ENCODE measurements at places on chromosomes 5 and 9.

DNA sequence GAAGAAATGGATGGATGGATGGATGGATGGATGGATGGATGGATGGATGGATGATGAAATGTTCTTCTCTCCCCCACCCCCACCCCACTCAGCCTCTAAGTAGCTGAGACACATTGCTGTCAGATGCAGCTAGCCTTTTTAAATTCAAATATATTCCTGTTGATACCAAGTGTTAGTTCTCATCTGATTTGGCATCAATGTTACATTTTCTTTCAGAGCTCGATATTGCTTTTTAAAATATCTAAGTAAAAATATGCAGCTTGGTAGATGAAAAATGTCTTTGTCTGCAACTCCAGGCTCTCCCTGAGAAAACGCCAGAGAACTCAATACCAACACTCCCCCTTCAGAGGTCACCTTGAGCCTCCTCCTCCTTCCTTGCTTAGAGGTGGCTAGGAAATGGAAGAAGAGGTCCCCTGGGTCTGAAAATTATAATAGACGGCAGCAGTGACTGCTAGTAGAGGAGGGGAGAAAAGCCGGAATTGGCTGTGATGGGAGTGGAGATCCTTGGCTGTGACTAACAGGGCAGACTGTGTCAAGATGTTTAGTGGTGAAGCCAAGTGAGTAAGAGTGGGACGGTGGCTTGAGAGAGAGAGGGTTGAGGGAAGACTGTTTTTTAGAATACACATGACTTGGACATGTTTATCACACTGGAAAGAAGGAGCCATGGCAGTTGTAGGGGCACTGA, 156.0 kb downstream of the ZNF462 start:
- H3K27me3 ChIP-seq: peaks cover under 1% of the 10 kb centered on the region
- no peak overlapping the region for H3K4me3 ChIP-seq
- DNase-seq: no peak
- peaks cover 10% of the 10 kb centered on the region for H3K4me1 ChIP-seq
- H3K27ac ChIP-seq: no peak overlapping the region

- H3K4me1 ChIP-seq: no peaks in the 10 kb centered on the region
- H3K36me3 ChIP-seq: no peaks in the 10 kb centered on the region
- no peak for DNase-seq
- H3K27me3 ChIP-seq: peaks cover 3% of the 10 kb centered on the region
These were observed 268.6 kb upstream of the ARRDC3 start for GRCh38 chr5:91651704-91652103.

DNA sequence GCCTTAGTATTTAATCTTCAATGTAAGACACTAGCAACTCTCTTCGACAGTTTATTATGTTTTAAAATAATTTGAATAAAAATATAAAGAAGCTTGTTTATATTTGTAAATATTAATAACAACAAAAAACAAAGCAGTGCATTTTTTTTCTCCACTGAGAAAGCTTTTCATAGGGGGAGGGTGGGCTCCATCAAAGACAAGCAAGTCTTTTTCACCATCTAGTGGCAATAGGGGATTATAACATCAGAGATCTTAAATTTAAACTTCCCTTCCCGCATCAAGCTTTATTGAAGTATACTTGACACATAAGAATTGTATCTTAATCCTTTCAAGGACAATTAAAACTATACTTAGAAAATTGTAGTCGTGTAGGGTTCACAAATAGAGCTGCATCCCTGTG, 9.3 kb upstream of the OR13F1 start:
- no peak overlapping the region for H3K4me3 ChIP-seq
- DNase-seq: no peak
- H3K27ac ChIP-seq: peak overlapping the region; percentile 54
- H3K27me3 ChIP-seq: no peaks in the 10 kb centered on the region
- no peaks in the 10 kb centered on the region for H3K4me1 ChIP-seq
- no peaks in the 10 kb centered on the region for H3K36me3 ChIP-seq

DNA sequence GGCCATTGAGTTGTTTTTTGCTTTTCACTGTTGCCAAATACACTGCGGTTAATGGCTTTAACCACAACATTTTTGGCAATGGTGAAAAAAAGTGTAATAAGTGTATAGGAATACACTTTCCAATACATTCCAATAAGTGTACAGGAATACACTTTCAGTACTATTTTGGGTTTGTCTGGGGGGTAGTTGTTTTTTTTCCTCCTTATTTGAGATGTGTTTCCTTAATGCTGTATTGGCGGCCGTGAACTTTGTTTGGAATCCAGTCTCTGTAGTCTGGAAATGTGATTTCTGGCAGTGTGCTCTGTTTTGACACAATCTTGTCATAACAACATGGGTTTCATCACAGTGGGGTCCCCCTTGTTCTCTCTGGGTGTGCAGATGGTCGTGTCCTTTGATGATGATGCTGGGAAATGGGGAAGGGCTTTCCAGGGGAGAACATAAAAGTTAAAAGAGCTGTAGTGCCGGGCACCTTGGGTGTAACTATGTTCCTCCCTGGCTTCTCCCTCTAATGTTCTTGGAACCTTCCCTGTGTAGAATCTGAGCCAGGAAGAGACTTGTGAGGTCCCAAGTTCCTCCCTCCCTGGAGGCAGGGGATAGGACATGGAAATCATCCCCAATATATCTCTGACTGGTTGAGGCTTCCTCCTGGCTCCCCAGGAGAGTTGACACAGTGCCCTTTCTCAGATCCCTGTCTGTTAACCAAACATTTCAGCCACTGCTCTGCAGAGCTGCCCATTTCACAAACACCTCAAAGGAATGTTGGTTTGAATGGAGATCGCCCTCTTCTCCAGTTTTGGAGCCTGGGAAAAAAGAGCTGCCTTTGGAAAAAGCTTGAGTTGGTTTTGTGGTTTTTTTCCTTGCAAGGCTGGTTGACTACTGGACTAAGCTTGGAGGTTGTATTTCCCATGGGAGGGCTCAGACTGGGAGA, 44.8 kb downstream of the RCL1 start:
- H3K27me3 ChIP-seq: no peaks in the 10 kb centered on the region
- no peak overlapping the region for H3K4me3 ChIP-seq
- H3K36me3 ChIP-seq: peaks cover 35% of the 10 kb centered on the region
- no peak overlapping the region for H3K27ac ChIP-seq

DNA sequence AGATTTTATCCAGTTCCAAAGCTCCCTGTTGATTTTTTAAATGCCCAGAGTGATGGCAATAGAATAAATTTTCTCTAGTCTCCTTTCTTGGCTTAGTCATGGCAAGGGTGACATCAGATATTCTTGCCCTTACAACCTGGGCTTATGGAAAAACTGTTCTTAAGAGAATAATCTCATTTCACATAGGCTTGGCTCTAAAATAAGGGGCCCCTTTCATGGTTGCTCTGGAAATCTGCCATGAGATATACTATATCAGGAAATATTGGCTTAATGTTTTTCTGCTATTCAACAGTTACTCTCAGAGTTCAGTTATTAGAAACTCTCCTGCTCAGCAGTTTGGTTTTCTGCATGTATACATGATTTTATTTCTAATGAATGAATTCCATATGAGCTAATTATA, 7.8 kb downstream of the HMHB1 start:
- H3K27me3 ChIP-seq: no peaks in the 10 kb centered on the region
- no peak for DNase-seq
- no peak overlapping the region for H3K4me3 ChIP-seq

DNA sequence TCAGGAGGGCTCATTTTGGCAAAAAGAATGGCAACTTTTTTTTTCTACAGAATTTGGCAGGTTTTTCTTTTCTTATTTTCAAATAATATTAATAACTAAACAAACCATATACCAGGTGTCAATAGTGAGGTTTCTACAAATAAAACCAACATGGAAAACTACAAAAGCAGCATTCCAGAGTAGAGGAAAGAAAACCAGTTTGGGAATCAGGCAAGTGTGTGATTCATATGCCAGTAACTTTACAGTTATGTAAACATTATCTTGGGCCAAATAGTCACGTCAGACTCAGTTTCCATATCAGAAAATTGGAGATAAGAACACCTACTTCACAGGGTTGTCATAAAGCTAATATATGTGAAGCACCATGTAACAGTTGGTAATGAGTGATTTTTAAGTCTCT, 51.7 kb downstream of the FBXW11 start:
- no peak overlapping the region for H3K4me3 ChIP-seq
- no peaks in the 10 kb centered on the region for H3K27me3 ChIP-seq
- DNase-seq: no peak
- H3K27ac ChIP-seq: no peak overlapping the region
- H3K4me1 ChIP-seq: peaks cover 29% of the 10 kb centered on the region

Data from nephron progenitor cell (in vitro differentiated cells).